ENCODE measurements at places on chromosomes 7 and 10.

GRCh38 chr7:129452589-129453231 is 18.5 kb downstream of the STRIP2 start:
- no peak for DNase-seq

GRCh38 chr10:62506371-62506770 is 132.2 kb downstream of the ZNF365 start:
- DNase-seq: no peak

DNA sequence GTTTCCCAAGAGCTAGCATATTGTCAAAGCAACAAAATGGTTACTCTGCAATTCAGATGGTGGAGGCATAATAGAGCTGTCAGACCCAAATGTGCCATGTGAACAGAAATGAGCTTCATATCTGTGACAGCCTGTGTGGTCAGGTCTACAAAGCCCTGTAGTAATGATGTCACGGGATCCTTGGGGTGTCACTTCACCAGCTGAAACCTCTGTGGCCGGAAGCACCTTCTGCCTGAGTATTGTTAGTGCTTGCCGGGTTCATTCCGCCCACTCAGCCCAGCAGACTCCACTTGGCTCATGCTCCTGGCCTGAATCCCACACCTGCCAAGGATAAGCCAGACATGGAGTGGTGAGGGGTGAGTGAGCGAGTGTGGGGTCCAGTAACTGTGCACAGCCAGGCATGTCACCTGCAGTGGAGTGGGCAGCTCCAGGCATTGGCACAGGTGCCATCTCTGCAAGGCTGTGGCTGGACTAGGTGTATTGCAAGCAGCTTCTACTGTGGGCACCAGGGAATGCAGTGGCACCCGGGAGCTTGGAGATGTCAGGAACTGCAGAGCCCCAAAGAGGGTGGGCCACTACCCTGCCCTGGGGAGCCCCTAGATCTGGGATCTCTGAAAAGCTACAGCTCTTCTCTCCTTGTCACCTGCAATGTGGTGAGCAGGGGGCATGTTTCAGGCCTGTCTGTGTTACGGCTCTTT is 341.9 kb upstream of the CHRM2 start:
- DNase-seq: no peak

- DNase-seq: peak; percentile 6
Observed at GRCh38 chr10:100148353-100149211, 37.2 kb downstream of the ERLIN1 start.

GRCh38 chr7:17150018-17150417 is 148.4 kb upstream of the AHR start:
- no peak for DNase-seq

DNA sequence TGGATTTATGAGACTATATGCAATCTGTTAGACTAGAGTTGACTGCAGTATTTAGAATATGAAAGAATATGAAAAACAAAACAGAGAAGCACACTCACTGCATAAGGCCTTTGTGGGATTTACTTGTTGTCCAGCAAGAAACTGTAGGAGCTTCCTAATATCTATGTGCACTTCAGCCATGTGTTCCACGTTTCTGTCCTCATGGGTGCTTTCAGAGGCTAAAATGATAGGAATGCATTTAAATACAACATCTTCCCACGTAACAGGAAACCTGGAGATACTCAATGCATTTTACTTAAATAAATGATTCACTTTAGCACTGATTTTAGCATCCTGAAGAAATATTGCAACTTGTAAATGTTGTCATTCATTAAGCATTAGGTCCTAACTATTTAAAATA is 11.7 kb downstream of the HUS1 start:
- no peak for DNase-seq

DNA sequence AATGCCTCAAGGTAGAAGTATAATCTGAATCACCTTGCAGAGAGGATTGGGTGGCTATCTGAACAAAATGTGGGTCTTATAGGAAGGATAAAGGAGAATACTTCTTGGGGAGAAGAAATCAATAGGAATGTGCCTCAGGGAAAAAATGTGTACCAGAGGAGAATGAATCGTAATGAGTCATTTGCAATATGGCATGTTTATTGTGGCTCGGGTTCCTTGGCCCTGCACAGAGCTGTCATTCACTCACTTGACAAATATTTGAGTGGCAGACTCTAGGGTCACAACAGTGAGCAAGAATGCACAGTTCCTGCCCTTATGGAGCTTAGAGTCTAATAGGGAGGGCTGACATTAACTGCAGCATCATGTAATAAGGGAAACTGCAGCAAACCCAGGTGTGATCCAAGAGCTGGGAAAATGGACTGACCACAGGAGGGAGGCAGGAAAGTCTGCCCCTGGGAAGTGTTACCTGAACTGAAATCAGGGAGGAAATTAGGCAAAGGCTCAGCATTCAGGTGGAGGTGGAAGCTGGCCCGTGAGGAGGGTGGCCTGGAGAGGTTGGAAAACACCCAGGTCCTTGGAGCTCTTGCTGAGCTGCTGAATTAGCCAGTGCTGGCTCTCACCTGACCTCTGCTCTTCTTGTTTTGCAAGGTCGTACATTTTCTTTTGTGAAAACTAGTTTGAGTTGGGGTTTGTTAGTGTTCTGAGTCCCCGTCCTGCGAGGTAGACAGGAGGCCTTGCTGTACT is 203.9 kb downstream of the FRMD4A start:
- DNase-seq: no peak

DNA sequence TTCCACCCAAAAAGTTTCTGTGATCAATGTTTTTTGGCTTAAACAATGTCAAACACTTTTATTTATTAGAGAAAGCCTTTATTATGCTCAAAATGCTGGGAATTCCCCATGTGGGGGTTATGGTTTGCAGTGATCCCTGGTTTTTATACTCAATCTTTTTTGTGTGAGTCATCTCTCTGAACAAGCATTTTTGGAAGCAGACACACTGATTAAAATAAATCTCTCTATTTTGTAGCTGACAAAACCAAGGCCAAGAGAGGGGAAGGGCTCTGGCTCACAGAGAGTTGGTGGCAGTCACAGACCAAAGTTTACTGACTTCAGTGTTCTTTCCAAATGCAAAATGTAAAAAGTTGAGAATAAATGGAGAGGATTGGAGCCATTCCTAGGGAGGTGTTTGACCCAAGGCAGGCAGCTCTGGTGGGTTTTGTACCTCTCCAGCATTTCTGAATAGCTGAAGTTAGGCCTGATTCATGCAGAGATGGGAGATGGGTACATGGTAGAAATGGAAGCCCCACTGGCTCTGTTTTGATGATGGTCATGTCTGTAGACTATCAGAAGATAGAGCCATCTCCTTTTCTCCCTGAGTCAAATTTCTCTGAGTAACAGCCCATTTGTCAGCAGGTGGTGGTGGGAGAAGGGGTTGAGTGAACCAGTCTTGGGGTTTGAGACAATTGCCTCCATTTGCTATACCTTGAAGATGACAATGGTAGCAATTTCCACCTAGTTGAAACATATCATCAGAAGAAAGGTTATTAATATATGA is 45.4 kb upstream of the NAMPT start:
- DNase-seq: no peak

GRCh38 chr10:14010101-14010558 is 320.6 kb downstream of the FRMD4A start:
- no peak for DNase-seq

DNA sequence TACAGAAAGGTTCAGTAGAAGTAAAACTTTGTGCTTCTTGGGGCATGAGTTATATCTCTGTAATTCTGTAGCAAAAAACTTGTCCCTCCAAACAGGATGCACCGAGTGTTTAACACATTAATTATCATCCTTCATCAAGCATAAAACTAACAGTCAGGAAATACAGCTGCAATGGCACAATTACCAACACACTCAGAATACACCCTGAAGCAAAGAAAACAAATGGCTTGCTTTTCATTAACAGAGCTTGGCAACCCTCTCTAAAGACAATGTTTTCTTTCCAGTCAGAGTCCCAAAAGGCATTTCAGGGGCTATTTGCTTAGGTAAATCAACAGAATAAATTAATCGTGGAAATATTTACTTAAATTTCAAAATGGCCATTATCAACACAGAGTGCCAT is 107.7 kb downstream of the ICA1 start:
- DNase-seq: no peak

DNA sequence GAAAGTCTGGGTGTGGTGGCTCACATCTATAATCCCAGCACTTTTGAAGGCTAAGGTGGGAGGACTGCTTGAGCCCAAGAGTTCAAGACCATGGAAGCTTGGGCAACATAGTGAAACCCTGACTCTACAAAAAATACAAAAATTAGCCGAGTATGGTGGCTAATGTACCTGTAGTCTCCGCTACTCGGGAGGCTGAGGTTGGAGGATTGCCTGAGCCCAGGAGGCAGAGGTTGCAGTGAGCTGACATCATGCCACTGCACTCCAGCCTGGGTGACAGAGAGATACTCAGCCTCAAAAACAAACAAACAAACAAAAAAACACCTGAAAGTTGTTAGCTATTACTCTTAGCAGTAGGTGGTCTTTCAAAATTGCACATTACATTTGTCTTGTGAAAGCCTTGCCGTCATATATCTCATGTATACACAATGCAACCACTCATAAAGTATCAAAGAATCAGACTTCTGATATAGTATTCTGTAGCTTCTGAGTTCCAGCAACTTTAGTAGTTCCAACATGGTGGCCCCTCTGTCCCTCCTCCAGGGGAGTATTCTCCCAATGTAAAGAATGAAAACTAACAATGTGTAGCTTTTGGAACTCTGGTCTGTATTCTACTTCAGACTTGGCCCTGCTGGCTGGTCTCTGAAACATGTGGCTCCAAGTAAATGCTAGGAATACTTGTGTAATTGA is 101.5 kb downstream of the ZNF92 start:
- DNase-seq: no peak

DNA sequence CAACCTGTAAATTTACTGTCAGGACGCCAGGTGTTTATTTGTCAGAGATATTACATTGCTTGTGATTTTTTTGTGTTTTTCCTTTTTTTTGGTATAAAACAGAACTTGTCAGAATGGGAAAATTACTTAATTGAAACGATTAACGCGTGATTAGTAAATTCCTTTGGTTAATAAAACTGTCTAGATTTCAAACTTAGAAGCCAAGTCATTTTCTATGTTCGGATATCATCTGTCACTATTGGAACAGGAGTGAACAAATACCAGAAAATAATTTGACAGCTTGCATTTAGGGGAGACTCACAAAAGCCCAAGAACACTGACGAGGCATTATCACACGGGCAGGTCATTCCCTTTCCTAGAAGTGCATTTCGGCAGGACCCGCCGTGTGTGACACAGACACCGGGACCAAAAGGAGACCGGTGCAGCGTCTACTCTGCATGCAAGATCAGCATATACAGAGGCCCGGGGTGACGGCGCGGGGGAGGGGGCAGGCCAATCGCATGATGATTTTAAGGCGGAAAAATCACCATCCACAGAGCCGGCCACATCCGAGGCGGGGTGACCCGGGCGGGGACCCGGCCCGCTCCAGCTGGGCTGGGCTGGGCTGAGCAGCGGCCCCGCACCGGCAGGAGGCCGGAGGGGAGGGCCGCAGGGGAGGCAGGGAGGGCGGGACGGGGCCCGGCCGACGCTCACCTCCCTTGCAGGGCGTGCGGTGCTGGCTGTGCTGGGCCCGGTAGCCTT is 841 bp downstream of the GLUD1 start:
- DNase-seq: peak; percentile 25

DNA sequence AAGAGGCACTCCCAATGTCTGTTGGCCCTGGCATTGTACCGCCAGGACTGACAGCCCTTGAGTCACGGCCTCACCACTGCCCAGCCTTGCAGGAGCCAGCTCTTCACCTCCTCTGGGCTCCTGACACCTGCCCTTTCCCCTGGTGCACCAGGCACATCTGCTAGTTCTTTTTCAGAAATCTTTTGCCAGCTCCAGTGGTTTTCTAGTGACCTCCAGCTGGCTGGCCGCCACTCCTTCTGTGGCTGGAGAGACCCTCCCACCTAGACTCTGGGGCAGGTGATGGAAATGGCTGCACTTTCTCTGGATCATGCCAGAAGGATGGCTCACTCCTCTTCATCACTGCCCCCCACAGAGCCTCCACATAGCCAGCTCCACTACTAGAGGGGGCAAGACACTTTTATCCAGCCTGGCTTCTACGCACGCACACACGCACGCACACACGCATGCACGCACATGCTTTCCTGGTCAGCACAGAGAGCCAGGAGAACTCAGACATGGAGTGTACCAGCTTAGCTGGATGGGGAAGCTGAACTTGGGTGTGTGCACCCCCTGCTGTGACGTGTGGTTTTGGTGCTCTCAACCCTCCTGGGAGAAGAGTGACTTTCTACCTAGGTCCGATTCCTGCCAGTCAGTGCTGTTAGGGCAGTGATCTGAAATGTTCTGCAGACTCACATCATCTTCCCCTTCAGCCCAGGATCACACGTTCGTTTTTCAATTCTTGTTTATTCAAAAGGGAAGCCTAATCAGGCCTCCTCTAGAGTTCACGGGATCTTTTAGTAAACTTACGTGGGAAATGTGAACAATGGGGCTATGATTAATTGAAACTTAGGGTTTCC is 222.0 kb downstream of the PRPF18 start:
- no peak for DNase-seq

GRCh38 chr10:28429573-28430216 is 103.2 kb upstream of the WAC start:
- no peak for DNase-seq

- DNase-seq: no peak
Observed at GRCh38 chr7:118185163-118185860, 1.3 kb downstream of the LSM8 start.

GRCh38 chr7:73820013-73820412 is 10.8 kb upstream of the CLDN4 start:
- no peak for DNase-seq

- no peak for DNase-seq
Observed at GRCh38 chr10:93420091-93420490, 62.0 kb downstream of the MYOF start.

GRCh38 chr10:114489521-114490310 is 85.4 kb upstream of the AFAP1L2 start:
- no peak for DNase-seq

DNA sequence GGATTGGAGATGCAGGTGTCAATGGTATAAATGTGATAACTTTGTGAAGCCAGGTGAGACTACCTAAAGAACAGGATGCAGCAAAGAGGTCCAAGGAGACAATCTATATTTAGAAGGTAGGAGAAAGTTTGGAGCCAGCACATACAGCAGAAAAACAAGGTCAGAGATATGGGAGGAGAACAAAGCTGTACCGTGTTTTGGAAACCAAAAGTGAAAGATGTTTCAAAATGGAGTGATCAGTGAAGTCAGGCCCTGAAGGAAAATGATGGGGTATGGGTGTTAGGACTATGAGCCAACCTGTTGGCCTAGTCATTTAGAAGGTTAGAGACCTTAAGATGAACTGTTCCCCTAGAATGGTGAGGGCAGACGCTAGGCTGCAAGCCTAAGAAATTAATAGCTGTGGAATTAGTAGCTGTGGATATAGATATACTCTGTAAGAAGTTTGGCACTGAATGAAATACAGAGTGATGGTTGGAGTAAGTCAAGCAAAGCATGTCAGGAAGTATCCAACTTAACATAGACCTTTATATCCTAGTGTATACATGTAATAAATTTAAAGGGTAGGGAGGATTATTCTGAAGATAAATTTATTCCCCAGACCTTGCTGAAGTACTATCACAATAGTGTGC is 149.8 kb upstream of the WNT16 start:
- no peak for DNase-seq

- DNase-seq: no peak
Observed at GRCh38 chr7:90749774-90750173, 153.7 kb downstream of the CDK14 start.

- no peak for DNase-seq
Observed at GRCh38 chr7:28773423-28774145, 184.5 kb downstream of the TRIL start.

GRCh38 chr10:79380946-79381721 is 33.9 kb downstream of the PPIF start:
- no peak for DNase-seq

Data from activated naive CD8-positive, alpha-beta T cell treated with anti-CD3 and anti-CD28 coated beads, Interleukin-2, amount 50 U/mL, for 16 hours (primary cell).